Activated T-cell treated with anti-CD3 and anti-CD28 coated beads for 24 hours (primary cell): ENCODE measurements at places on chromosomes 7 and 10.

DNA sequence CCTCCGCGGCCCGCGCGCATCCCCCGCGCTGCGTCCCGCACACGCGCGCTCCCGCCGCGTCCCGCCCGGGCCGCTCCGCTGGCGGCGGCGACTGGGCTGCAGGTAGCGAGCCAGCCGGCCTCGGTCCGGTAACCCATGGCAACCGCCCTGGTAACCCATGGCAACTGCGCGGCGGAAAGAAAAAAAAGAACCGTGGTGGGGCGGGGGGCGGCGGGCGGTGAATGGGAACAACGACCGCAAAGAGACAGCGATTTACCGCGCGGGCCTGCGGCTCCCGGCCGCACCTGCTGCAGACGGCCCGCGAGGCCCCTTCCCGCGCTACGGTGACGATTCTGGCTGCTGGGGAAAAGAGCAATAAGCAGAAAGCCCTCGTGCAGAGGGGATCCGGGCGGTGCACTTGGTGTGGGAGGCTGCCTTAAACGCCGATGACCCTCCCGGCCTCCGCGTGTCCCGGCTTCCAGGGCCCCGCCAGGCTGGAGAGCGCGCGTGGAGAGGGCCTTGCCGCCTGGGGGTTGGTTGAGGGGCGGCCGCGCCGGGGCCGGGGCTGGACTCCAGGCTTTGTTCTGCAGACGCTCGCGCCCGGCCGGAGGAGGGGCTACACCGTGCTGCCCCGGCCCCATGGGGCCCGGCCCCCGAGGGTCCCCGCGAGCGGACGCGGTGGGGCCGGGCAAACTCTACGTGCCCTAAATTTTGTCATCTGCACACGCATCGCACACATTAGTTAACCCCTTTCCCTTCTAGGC is 84.7 kb downstream of the SNX10 start:
- DNase-seq: peak; percentile 10

- DNase-seq: no peak
Observed at GRCh38 chr7:46281071-46281470, 360.0 kb upstream of the IGFBP3 start.

GRCh38 chr7:22633954-22634474 is 93.0 kb upstream of the IL6 start:
- DNase-seq: no peak

DNA sequence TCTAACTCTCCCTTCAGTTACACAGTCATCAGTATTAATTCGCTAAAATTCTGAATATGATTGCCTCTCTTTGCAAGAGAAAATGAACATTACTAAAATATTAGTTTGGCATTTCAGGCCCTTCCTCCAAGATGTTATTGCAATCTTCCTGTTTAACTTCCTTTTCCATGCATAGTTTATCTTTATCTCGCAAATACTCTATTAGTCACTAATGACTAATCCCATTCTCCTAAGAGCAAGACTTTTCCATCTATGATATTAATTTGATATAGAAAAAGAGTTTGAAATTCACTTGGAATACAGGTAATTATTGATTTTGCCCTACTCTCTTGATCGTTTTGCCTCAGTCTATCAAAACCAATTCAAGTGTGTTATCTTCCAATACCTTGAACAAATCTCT is 41.8 kb upstream of the SEMA3A start:
- DNase-seq: no peak

DNA sequence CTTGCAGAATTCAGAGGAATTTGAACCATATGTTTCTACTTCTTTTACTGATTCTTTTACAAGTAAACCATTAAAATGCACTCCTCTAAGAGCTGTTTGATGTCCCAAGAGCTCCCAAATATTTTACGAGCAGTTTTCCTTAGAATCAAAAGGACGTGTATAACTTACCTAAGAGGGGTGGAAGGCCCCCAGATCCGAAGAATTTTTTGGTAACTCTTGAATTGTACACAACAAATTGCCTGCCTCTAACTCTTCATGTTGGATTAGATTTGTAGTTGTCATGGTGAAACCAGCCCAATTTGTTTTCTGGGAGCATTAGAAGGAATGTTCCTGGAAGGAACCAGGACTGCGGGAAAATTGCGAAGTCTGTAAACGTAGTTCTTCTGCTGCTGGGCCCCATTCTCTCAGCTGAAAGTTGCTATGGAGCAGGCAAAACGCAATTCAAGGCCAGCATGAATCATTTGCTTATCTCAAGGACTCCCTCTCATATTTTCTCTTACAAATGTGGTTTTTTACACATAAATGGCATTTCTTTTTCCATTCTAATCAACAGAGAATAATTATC is 124.8 kb upstream of the TMEM72 start:
- no peak for DNase-seq

DNA sequence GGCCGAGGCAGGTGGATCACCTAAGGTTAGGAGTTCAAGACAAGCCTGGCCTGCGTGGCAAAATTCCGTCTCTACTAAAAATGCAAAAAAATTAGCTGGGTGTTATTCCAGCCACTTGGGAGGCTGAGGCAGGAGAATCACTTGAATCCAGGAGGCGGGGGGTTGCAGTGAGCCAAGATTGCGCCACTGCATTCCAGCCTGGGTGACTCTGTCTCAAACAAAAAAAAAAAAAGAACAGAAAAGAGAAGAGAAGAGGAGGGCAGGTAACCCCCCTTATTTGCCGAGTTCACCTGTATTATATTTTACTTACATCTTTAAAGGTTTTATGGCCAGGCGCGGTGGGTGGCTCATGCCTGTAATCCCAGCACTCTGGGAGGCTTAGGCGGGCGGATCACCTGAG is 91.7 kb downstream of the RNF216 start:
- no peak for DNase-seq

GRCh38 chr7:12759151-12759550 is 71.7 kb downstream of the ARL4A start:
- no peak for DNase-seq

DNA sequence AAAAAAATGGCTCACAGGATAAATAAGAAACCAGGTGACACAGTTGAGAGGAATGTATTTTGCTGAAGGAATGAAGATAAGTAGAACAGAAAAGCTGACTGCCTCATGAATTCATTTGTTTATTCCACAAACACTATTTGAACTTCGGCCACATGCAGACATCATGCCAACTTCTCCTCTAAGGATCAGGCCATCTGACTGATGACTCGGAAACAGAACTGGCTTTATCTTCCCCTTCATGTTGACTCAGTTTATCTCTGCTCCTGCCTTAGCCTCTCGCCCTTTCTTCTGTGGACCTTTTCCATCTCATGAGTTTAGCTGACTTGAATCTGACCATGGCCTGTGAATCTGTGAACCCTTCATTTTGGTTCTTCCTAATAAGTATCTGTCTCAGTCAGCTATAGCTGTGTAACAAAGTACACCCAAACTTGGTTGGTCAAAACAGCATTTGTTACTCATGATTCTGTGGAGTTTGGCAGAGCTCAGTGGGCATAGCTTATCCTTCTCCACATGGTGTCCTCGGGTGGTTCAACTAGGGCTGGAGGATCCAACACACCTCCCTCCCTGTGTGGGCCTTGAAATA is 44.0 kb upstream of the GRID1 start:
- no peak for DNase-seq
